ENCODE measurements at places on chromosomes 6 and 20. TPM values are rescaled to one million over a fixed set of nuclear protein-coding genes. Genes with fewer than 3 reads are reported as not detected.

FKBP5 gene
- 30.2 TPM for total RNA-seq

DNA sequence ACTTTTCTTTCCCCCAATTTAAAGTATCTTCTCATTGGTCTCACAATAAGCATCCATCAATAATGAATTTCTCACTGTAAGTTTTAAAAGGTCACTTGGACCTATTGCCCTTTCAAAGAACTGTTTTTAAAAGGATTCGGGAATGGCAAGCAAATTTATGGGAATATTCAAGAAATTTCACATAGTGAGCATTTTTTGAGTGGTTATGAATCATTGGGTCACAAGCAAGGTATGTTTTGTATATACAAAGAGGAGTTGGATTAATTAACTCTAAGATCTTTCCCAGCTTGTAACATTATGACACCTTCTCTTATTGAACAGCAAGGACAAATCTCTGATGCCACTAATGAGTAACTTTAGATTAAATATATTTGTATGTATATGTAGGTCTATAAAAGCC is 165.0 kb downstream of the MOXD1 start:
- no peak overlapping the region for H3K27ac ChIP-seq
- DNase-seq, result no peak
- H3K36me3 ChIP-seq, result no peaks in the 10 kb centered on the region
- no peaks in the 10 kb centered on the region for H3K4me1 ChIP-seq
- no peak overlapping the region for H3K4me3 ChIP-seq
- H3K27me3 ChIP-seq, result peaks cover 6% of the 10 kb centered on the region

PRR18 gene
- not detected for total RNA-seq

TAAR2 gene
- not detected for total RNA-seq

GRCh38 chr20:62336329-62336728 is 30.8 kb downstream of the LAMA5 start:
- no peaks in the 10 kb centered on the region for H3K36me3 ChIP-seq
- H3K4me1 ChIP-seq, result peaks cover 24% of the 10 kb centered on the region
- no peaks in the 10 kb centered on the region for H3K27me3 ChIP-seq
- no peak overlapping the region for H3K4me3 ChIP-seq
- H3K27ac ChIP-seq, result no peak overlapping the region

DNA sequence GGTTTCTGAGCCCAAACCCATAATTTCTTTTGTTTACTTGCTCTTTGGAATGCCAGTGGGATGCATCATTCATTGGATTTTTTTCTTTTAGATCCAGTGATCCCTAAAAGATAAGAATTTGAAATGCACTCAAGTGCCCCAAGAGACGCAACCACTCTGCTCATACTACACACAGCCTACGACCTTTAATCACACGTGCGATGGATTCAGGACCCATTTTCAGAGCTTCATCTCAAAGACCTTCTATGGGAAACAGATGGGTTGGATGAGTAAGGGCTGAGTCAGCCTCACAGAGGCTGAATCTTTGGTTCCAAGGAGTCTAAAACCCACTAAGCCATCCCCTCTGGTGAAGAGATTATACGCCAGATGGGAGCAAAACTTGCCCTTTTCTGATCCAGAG is 265.5 kb upstream of the EXOC2 start:
- H3K4me3 ChIP-seq, result no peak overlapping the region
- no peaks in the 10 kb centered on the region for H3K36me3 ChIP-seq
- no peaks in the 10 kb centered on the region for H3K27me3 ChIP-seq
- no peak overlapping the region for H3K27ac ChIP-seq
- DNase-seq, result no peak

MYMX gene
- not detected for total RNA-seq

FAM217A gene
- total RNA-seq, result not detected

GRCh38 chr6:101595276-101595675 is 201.8 kb downstream of the GRIK2 start:
- no peaks in the 10 kb centered on the region for H3K36me3 ChIP-seq
- H3K27me3 ChIP-seq, result no peaks in the 10 kb centered on the region
- no peak for DNase-seq
- no peak overlapping the region for H3K4me3 ChIP-seq

DNA sequence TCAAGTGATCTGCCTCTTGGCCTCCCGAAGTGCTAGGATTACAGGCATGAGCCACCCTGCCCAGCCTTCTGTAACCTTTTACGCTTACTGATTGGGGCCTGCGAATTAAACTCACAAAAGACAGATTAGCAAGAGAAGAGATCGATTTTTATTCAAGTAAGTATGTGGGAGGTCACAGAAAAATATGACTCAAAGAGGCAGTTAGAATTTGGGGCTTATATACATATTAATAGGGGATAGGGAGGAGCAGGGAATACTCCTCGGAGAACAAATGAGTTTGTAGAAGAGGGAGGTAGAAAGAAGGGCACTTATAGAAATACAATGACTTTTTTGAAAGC is 78.9 kb downstream of the CD24 start:
- H3K27ac ChIP-seq, result no peak overlapping the region
- DNase-seq, result no peak
- no peak overlapping the region for H3K4me3 ChIP-seq
- no peaks in the 10 kb centered on the region for H3K4me1 ChIP-seq
- H3K27me3 ChIP-seq, result no peaks in the 10 kb centered on the region

PRICKLE4 gene
- not detected for total RNA-seq

GRCh38 chr20:51910321-51911050 is 108.2 kb upstream of the SALL4 start:
- H3K4me3 ChIP-seq, result no peak overlapping the region
- no peak overlapping the region for H3K27ac ChIP-seq
- H3K36me3 ChIP-seq, result no peaks in the 10 kb centered on the region
- no peak for DNase-seq
- no peaks in the 10 kb centered on the region for H3K27me3 ChIP-seq

GRM1 gene
- total RNA-seq, result not detected

GRCh38 chr6:63742060-63742459 is 106.5 kb downstream of the PHF3 start:
- H3K4me3 ChIP-seq, result no peak overlapping the region
- no peaks in the 10 kb centered on the region for H3K4me1 ChIP-seq
- H3K27ac ChIP-seq, result no peak overlapping the region
- no peak for DNase-seq
- no peaks in the 10 kb centered on the region for H3K27me3 ChIP-seq

DNA sequence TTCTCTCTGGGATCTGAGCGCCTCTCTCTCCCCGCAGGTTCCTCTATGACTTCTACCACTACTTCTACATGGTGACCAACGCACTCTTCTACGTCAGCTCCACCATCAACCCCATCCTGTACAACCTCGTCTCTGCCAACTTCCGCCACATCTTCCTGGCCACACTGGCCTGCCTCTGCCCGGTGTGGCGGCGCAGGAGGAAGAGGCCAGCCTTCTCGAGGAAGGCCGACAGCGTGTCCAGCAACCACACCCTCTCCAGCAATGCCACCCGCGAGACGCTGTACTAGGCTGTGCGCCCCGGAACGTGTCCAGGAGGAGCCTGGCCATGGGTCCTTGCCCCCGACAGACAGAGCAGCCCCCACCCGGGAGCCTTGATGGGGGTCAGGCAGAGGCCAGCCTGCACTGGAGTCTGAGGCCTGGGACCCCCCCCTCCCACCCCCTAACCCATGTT is 36.3 kb upstream of the MRGBP start:
- H3K36me3 ChIP-seq, result no peaks in the 10 kb centered on the region
- H3K27me3 ChIP-seq, result no peaks in the 10 kb centered on the region
- H3K4me1 ChIP-seq, result no peaks in the 10 kb centered on the region
- no peak overlapping the region for H3K27ac ChIP-seq
- no peak overlapping the region for H3K4me3 ChIP-seq
- DNase-seq, result no peak

DNA sequence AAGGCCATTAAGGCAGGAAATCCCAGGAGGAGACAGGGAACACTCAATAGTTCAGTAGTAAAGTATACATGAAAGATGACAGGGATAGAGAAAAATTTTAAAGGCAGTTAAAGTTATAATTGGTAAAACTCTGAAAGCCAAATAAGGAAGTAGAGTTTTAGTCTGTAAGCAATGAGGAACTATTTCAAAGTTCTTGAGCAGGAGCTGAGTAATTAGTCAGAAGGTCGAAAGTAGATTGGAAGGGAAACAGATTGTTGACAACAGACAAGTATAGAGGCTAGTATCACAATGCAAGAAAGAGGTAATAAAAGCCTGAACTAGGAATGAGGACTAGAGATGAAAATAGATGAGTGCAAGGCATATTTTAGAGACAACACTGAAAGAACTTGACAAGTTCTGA is 150.3 kb downstream of the CDK19 start:
- no peak overlapping the region for H3K4me3 ChIP-seq
- H3K36me3 ChIP-seq, result no peaks in the 10 kb centered on the region
- no peaks in the 10 kb centered on the region for H3K4me1 ChIP-seq
- peak overlapping the region; percentile 14 for H3K27ac ChIP-seq

- DNase-seq, result no peak
- no peaks in the 10 kb centered on the region for H3K36me3 ChIP-seq
- H3K4me3 ChIP-seq, result no peak overlapping the region
- no peaks in the 10 kb centered on the region for H3K27me3 ChIP-seq
Measured at GRCh38 chr6:113903666-113904330, 46.7 kb downstream of the MARCKS start.

- H3K4me3 ChIP-seq, result peak overlapping the region; percentile 45
- peaks cover 52% of the 10 kb centered on the region for H3K4me1 ChIP-seq
- no peak for DNase-seq
- H3K27me3 ChIP-seq, result no peaks in the 10 kb centered on the region
- H3K27ac ChIP-seq, result peak overlapping the region; percentile 91
Measured at GRCh38 chr6:170437719-170438401, 115.2 kb downstream of the PSMB1 start.

MRPS10 gene
- 21.8 TPM for total RNA-seq

DNA sequence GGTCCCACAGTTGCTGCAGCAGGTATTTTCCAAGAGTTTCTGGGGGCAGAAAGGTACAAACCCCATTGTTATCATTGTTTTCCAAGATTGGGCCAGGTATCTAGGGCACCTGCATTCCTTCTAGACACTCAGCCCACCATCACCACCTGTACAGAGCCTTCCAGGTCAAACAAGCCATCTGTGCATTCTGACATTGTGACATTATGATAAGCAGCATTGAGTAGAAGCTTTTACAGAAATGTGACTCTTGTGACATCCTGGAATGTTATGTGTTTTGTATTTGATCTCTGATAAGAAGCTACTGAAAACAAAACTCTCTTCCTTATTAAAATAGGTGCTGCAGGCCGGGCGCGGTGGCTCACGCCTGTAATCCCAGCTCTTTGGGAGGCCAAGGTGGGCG is 128.1 kb upstream of the CCN2 start:
- no peak for DNase-seq
- H3K4me1 ChIP-seq, result no peaks in the 10 kb centered on the region
- no peaks in the 10 kb centered on the region for H3K27me3 ChIP-seq
- H3K27ac ChIP-seq, result no peak overlapping the region

DNA sequence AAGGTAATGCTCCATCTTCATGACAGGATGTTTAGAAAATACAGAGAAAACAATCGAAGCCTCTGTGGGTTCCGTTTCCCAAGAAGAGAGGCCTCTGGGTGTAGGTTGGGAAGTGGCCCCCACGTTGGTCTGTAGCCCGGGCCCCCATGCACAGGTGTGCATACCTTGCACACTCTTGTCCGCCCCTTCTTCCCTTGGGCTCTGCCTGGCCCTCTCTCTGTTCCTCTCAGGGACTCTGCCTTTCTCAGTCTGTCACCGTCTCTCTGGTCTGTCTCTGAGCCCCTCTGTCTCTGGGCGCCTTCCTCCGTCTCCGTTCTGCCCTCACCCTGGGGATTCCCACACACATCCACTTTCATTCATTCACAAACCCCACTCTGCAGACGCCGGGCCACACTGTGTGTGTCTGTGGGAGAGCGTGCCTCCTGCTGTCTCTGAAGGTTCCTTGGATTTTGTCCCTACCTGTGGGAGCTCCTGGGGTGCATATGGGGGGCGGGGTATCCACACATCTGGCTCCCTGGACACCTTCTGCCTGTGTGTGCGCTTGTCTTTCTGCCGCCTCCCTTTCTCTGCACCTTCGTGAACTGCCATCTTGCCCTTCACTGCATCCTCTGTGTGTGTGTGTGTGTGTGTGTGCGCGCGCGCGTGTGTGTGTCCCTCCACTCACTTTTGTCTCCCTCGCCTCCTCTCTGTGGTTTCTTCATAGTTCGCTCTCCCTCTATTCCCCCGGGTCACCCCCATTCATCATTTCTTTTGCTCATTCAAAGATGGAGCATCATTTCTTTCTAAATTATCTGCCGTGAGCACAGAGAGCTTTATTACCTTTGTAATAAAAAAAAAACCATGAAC is 75.3 kb downstream of the SRC start:
- H3K36me3 ChIP-seq, result no peaks in the 10 kb centered on the region
- peaks cover 5% of the 10 kb centered on the region for H3K27me3 ChIP-seq
- H3K4me3 ChIP-seq, result no peak overlapping the region
- no peak for DNase-seq

DNA sequence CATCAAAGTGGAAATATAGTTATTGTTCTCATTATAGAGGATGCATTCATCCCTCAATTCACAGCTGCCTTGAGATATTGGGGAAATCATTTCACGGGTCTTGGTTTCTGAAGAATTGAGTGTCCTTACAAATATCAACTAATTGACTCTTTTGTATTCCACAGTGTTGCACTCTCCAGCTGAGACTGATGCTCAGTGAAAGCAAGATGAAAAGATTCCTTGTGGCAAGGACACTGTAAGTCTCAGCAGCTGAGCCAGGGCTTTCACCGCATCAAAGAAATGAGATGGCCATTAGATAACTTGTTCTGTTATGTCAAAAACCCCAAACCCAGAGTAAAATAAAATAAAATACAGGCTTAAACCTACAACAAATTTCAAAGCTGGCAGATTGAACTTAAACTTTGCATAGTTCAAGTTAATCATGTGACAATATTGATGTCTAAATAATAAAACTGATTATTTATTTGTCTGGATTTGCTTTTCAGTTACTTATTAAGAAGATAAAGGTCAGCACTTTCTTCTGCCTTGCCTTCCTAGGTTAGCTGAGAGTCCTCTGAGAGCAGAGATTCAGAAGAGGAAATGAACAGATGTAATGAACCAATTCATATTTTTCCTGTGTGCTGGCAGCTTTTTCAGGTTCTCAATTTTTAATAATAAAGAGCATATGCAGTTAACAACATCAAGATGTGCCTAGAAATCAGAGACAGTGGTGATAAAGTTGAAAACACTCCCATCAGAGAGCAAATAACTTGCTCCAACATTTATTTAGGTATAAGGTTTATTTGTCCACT is 82.4 kb upstream of the SMLR1 start:
- H3K27ac ChIP-seq, result no peak overlapping the region
- no peak for DNase-seq
